ENCODE measurements at places on chromosomes 2 and 18. TPM values are rescaled to one million over a fixed set of nuclear protein-coding genes. Genes with fewer than 3 reads are reported as not detected.

The RTN4 gene
- total RNA-seq, result 204 TPM

The COL6A3 gene
- total RNA-seq, result 4.5 TPM

The RIT2 gene
- not detected for total RNA-seq

The ACADL gene
- not detected for total RNA-seq

The ADCYAP1 gene
- total RNA-seq, result 0.57 TPM

The GKN1 gene
- total RNA-seq, result not detected

The STPG4 gene
- total RNA-seq, result 0.26 TPM

The TOGARAM2 gene
- not detected for total RNA-seq

The ALPP gene
- total RNA-seq, result not detected

The CABLES1 gene
- total RNA-seq, result 2.3 TPM

The APCDD1 gene
- 49.8 TPM for total RNA-seq

The SS18 gene
- 81.4 TPM for total RNA-seq

The MC5R gene
- total RNA-seq, result not detected

The MALL gene
- 0.79 TPM for total RNA-seq

DNA sequence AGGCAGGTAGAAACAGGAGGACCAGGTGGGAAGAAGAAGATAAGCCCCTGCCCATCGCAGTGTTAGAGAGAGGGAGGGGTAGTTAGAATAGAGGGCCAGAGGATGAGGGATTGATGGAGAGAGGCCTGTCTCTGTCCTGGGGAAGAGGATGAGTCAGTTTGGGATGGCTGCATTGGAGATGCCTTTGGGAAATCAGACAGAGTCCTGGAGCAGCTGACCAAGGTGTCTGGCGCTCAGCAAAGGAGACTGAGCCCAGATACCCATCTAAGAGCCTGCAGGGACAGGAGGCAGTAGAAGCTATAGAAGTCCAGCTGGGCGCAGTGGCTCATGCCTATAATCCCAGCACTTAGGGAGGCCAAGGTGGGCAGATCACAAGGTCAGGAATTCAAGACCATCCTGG, 177.8 kb upstream of the HAAO start:
- DNase-seq, result no peak

DNA sequence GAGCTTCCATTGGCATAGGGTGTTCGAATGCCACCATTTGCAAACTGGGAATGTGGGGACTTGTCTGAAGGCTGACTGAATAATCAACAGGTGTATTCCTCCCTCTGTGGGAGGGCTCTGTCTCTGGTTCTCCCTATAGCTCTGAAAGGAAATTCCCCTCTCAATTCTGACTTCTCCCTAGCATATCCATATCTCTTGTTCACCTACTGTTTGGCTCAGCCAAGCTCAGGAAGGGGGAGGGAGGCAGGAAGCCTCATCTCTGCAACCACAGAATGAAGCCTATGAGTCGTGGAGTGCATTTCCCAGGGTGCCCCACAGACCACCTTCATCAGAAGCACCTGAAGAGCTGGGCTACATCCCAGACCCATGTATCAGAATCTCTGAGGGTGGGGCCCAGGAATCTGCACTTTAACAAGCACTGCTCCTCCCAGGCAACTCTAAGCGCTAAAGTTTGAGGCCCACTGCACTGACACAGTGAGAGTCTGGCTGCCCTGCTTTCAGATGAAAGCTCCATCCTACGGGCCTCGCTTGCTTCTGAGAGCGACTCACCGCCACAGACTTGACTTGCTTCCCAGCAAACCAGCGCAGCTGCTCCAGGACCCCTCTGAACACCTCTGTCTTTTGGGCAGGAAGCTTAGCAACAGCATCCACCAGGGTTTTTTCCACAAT, 32.0 kb downstream of the XDH start:
- DNase-seq, result no peak

DNA sequence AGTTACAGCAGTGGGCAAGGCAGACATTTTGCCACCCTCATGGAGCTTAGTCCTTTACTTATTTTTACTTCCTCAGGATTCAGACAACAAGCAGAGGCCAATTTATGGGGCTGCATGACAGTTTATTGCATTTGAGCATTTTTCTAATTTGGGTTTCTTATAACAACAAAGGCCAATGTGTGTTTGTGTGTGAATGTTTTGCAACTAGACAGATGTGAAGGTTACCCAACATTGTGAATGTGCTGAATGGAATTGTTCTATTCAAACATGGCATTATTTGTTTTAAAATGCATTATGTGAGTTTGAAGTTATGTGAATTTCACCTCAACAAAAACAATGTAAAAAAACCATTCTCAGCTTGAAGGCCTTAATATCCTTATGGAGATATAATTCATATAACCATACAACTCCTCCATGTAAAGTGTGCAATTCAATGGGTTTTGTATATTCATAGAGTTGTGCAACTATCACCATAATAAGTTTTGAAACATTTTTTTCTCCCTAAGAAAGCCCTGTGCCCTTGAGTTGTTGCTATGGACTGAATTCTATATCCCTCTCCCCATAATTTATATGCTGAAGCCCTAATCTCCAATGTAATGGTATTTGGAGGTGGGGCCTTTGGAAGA, 57.3 kb downstream of the CCDC195 start:
- DNase-seq, result no peak

GRCh38 chr18:31244771-31245394, 73.1 kb upstream of the DSG1 start:
- no peak for DNase-seq

GRCh38 chr2:119415630-119416029, 16.0 kb upstream of the TMEM37 start:
- no peak for DNase-seq

- no peak for DNase-seq
Measured at GRCh38 chr18:47274961-47275360, 23.5 kb upstream of the SKOR2 start.

- no peak for DNase-seq
Measured at GRCh38 chr2:186516396-186516795, 30.3 kb downstream of the ZC3H15 start.

DNA sequence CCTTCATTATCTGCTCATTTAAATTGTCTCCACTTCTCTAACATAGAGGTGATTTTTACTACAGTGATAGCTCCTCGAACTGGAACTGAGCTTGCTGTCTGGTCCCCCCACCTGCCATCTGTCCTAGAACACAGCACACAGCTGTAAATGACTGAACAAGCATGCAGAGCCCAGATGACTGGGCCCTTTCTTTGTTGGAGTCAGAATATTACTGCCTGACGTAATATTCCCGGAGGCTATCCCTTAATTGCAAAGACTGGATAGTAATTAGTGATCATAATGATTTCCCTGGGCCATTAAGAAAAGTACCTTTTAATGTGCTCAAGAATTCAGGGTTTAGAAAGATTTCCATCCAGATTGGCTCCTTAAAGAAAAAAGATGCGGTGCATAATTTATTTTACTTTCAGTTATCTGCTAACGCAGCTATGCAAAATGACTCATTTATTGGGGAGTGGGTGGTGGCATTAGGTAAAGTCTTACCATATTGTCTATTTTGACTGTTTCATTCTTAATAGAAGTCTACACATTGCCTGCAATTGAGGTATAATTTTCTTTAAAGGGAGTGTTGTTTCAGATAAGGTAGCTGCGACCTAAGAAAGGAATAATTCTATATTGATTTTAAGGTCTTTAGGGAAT, 84.4 kb downstream of the MAP4K4 start:
- DNase-seq, result no peak

GRCh38 chr2:113200236-113200635, 26.5 kb downstream of the PSD4 start:
- no peak for DNase-seq

GRCh38 chr2:15718944-15719323, 127.3 kb downstream of the DDX1 start:
- no peak for DNase-seq

GRCh38 chr18:76588601-76589226, 93.7 kb upstream of the ZNF516 start:
- DNase-seq, result no peak

GRCh38 chr18:6781796-6782195, 52.3 kb downstream of the ARHGAP28 start:
- DNase-seq, result no peak

- DNase-seq, result peak; percentile 85
Measured at GRCh38 chr18:10560452-10561045, 34.7 kb downstream of the NAPG start.

GRCh38 chr2:236565212-236565611, 4.4 kb upstream of the ACKR3 start:
- DNase-seq, result no peak

DNA sequence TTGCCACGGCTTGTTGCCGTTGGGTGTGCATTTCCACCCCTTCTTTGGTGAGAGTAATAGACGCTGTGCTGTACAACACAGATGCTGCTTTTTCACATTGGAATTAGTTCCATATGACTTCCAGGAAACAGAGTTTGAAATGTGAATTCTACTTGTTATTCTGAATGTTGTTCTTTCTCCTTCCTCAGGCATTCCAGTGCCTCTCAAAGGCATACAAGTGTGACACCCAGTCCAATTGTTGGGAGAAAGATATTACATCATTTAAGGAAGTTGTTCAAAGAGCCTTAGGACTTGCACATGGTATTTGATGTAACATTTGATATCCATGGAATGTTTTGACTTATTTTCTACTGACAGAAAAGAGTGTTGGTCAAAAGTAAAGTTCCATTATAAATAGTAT, 134.4 kb upstream of the LTBP1 start:
- DNase-seq, result no peak

- no peak for DNase-seq
Measured at GRCh38 chr2:98381494-98381893, 35.2 kb downstream of the CNGA3 start.

GRCh38 chr2:176104316-176105077, 2.6 kb upstream of the HOXD11 start:
- no peak for DNase-seq

DNA sequence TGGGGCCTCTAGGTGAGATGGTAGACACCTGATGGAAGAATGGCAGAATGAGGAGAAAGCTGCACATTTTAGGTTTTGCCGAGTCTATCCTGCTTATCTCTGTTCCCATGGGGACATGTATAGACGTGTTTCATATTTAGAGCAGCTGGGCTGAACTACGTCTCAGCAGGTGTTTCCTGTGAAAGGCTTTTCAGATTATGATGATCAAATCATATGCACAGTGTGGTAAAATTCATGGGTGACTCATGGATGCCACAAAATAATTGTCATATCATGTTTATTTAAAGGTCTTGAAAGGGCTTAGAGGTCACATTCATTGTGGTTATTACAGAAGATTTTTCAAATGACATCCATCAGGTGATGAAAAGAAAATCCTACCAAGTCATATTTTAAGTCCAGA, 90.5 kb downstream of the ICOS start:
- no peak for DNase-seq

GRCh38 chr2:47483191-47483590, 80.2 kb downstream of the MSH2 start:
- no peak for DNase-seq

GRCh38 chr2:61512768-61513398, 25.3 kb downstream of the XPO1 start:
- no peak for DNase-seq

- no peak for DNase-seq
Measured at GRCh38 chr2:141423124-141423523, 707.7 kb downstream of the LRP1B start.

DNA sequence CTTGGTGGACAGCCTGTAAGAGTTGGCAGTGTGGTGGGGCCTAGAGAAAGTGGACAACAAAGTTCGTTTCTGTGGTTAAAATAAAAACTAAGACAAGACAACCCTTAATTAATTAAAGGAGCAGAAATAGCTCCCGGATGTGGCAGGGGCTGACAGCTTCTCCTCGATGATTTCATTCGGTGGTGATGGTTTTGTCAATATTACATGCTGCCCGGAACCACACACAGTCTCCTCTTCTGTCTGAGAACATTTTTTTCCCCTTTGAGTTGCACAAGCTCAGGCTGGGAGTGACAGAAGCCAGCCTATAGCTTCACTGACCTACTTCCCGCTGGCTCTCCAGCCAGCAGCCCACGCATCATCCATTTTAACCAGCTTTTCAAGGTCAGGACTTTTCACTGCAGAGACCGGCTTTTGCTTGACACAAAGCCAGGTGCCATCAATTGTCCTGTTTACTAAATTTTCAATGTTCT, 378.8 kb downstream of the SLC4A3 start:
- no peak for DNase-seq

DNA sequence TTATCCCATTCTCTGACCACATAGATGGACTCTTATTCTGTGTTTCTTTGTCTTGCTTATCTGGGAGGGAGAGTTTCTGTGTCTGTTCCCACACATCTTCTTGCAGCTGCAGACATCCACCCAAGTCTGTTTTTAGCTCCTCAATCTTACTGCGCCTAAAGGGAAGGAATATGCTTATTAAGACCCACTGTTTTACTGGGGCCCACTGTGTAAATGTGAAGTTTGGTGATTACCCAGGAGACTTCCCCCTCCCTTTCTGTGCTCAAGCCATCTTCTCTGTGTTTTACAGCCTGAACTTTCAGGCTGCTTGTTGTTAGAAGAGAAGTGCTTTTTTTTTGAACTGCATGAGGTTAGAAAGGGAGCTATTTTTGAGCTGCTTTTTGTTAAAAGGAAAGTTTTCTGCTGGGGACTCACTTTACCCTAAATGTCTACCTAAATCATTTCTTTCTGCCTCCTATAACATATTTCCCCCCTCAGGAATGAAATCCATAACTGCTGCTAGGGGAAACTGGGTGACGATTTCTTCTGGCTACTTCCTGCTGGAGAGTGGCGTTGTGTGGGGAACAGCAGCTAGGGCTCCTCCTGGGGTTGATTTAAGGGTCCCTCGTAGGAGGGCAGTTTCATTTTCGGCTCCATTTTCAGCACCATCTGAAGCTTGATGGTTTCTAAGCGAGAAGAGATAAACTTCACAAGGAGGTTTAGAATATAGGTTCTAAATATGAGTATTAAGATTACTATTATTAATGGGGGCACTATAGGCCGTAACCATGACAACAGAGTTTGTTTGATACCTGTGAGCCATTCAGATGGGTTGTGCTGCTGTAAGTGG, 39.5 kb upstream of the GMCL1 start:
- DNase-seq, result no peak

DNA sequence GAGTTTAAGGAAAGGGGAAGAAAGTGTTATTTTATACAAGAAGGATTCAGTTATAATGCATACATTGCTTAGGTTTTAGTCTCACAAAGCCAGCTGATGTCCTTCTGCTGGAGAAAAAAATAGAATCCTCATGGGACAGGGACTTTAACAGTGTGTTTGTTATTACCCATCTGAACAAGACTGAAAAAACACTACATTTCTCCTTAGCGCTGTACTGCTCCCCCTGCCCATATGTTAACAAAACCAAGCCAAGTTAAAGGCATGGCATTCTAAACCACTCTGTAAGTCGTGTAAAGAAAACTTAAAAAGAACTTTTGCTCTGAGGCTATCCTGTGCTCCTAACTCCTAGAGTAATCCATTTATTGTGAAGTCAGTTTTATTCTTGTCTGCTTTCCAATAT, 102.6 kb upstream of the NYAP2 start:
- DNase-seq, result no peak
